ENCODE measurements at places on chromosomes 4 and X.

DNA sequence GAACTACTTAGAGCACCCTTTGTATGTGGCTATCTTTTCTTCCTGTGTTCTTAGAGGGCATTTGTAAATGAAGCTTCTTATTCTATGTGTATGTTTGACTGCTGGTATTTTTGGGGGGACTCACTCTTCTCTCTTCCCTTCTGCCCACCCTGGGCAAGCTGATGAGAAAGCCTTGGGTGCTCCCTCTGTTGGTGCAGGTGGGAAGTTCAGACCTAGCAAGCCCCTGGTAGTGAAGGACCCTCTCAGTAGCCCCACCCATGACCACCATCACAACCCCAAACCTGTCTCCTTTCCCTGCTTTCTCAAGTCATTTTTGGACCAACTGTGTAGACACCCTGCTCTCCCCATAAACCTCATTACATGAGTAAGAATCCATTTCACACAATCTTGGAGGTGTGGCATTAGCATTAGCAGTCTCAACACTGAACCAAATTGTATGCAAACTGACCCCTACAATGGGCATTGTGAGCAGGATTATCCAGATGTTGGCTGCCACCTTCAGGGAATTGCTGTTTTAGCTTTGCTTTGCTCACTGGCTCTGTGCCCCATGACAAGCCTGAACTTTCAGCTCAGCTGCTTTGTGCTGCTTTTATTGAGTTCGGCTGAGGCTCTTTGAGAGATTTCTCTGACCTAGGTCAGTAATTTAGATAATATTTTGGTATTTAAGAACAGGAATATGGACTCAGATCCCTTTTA, 27.9 kb downstream of the TRIM61 start:
- DNase-seq = no peak

- DNase-seq = no peak
These were observed 16.9 kb downstream of the STAP1 start for GRCh38 chr4:67575232-67576058.

DNA sequence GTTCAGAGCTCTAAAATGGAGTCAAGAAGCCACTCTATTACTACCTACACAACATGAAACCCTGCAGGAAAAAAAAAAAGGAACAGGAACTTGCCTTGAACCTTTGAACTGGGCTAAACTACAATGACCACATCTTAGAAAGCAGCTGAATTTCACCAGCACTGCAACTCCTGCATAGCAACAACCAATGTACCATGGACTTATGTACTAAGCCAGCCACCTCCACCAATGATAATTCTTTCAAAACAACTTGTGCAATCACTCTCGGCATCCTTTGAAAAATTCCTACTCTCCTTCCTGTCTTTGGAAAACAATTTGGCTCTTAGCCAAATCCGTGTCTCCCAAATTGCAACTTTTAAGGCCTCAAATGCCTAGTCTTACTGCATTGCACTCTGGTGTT, 26.8 kb upstream of the FMR1 start:
- no peak for DNase-seq

DNA sequence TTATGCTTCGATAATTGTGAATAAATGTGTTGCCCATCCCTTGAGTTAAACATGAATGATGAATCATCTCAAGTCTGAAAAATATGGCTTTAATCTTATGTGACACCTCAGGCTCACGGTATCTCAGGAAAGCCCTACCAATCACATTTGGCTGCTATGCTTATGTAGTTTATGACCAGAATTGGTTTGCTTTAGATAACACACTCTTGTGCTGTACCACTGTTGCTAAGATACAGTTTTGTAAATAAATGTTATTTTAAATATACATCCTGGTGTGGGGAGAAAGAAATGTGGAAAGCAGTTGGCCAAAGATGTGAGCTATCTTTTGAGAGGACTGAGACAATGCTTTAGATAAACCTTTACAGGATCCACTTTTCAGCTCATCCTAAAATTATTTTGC, 63.2 kb downstream of the NPY1R start:
- no peak for DNase-seq

DNA sequence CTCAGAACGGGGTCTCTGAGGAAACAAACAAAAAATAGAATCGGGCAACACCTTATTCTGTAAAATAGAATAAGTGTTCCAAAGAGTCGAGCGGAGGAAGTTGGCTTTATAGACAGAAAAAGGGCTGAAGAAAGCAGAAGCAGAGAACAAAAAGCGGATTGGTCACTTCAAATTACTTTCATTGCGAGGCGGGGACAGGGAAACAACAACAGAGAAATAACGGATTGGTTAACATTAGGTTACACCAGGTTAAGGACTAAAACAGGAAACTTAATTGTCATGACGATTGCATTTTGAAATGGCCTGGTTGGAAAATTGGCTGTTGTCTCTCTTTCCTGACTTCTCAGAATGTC, 433 bp upstream of the COQ2 start:
- DNase-seq = no peak

GRCh38 chr4:42391981-42392380, 5.3 kb upstream of the SHISA3 start:
- no peak for DNase-seq

GRCh38 chrX:123994730-123995129, 33.2 kb downstream of the STAG2 start:
- DNase-seq = no peak

GRCh38 chr4:152926959-152927358, 9.2 kb upstream of the FHDC1 start:
- DNase-seq = no peak

DNA sequence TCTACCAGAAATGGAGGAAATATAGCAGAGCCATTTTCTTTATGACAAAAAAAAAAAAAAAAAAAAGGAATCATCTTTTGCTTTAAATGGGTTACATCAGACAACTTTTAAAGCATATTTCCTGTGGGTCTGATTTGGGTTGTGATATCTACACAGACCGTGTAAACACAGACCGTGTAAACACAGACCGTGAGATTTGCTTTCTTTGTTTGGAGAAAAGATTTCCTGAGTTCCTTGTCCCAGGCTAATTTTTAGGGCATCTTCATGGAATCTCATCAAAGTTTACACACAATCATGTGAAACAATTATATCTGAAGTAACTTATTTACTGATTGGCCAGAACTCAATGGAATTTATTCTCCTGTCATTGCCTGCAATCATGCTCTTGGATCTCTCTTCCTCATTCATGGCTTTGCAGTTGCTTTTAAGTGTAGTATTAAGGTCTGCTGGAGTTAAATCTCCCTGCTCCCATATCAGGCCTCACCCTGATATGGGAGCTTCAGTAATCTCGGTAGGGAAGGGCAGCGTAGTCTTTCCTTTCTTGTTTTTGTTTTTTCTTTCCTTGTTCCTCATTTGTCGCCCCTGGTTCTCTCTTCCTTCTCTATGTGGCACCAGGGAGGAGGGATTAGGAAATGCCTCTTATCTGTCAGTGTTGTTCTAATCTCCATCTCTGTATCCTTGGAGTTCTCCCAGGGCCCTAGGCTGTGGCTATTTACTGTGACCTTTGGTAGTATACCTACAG, 248.6 kb upstream of the JADE1 start:
- no peak for DNase-seq

GRCh38 chr4:146640021-146640464, 1.4 kb downstream of the POU4F2 start:
- no peak for DNase-seq

GRCh38 chr4:96315815-96316214, 475.9 kb downstream of the PDHA2 start:
- DNase-seq = no peak

DNA sequence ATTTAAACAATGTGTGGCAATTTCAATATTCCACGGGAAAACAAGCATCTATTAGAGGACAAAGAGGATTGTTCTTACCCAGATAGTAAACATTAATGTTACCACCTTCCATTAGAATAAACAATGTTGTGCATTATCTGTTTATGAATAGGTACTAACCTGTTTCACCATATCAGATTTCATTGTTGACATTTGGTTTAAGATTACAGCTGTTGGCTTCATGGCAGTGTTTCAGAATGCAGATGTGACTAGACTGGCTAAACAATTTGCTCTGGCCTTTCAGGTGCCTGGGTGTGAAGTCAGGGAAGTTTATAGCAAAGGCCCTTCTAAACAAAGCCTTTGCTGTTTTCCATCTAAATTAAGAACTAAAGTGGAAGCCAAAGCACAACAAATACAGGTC, 464.7 kb upstream of the FAM47C start:
- DNase-seq = no peak

DNA sequence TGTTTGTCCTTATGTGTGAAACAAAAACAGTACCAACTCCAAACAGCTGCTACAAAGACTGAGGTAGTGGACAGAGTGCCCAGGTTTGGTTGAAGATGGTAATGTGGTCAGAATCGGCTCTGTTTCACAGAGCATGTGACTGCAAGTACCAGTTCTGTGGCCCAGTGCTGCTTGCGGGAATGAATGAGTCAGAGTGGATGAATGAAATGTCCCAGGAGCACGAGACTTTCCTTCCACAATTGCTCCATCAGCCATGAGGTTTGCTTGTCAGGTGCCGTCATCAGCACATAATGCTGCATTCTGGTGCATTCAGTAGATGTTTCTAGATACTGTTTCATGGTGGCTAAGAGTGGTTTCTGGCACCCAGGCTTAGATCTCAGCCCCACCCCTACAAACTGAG, 84.2 kb downstream of the GPR143 start:
- no peak for DNase-seq

GRCh38 chr4:89283226-89284009, 24.2 kb downstream of the GPRIN3 start:
- no peak for DNase-seq

GRCh38 chr4:71346710-71347109, 7.9 kb downstream of the SLC4A4 start:
- DNase-seq = no peak

DNA sequence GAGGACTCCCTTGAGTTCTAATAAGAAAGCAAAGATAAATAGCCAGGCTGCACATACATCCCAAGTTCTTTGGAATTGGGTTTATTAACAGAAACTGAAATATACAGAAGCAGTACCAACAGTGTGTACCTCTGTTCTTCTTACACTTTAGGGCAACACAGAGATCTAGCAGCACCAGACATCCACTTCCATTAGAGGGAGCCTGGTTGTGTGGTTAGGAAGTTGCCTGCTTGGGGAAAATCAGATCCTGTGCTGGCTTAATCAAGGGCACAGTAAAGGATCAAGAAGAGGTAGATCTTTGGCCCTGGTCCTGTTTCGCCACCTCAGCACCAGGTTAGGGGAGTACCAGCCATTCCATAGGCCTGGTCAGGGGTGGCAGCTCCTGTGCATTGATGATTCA, 231.1 kb upstream of the ARHGAP24 start:
- no peak for DNase-seq

GRCh38 chr4:128658214-128658631, 151.3 kb upstream of the JADE1 start:
- DNase-seq = no peak

GRCh38 chrX:151181088-151181487, 4.7 kb downstream of the GPR50 start:
- no peak for DNase-seq

DNA sequence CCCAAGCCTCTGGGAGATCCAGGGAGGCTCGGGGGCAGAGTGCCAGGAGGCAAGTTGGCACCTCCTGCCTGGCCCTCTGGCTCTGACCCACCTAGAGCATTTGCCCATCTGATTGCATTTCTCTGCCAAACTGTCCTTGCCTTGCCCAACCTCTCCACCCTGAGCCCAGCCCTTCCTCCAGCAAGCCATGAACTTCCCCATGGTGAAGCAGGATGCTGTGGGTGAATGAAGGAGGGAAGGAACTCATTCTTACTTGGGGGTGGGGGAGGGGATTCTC, 9.3 kb upstream of the CNGA2 start:
- DNase-seq = no peak

GRCh38 chr4:77994194-77994721, 62.9 kb upstream of the FRAS1 start:
- DNase-seq = no peak

DNA sequence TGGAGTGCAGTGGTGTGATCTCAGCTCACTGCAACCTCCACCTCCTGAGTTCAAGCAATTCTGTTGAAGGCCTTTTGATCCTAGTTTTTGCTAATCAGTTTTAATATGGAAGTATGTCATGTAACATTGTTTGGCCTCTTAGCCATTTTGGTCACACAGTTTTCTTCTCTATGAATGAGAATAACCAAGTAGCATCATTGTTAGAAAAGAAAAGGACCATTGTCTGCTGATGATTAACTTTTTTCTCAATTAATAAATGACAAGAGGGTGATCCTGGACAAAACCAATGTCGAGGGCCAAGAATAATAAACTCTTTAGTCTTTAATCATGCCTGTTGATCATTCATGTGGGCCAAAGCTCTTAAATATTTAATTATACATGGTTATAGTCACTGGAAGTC, 289.3 kb upstream of the MAGEB2 start:
- no peak for DNase-seq

GRCh38 chr4:56674984-56675383, 6.1 kb downstream of the HOPX start:
- DNase-seq = no peak

DNA sequence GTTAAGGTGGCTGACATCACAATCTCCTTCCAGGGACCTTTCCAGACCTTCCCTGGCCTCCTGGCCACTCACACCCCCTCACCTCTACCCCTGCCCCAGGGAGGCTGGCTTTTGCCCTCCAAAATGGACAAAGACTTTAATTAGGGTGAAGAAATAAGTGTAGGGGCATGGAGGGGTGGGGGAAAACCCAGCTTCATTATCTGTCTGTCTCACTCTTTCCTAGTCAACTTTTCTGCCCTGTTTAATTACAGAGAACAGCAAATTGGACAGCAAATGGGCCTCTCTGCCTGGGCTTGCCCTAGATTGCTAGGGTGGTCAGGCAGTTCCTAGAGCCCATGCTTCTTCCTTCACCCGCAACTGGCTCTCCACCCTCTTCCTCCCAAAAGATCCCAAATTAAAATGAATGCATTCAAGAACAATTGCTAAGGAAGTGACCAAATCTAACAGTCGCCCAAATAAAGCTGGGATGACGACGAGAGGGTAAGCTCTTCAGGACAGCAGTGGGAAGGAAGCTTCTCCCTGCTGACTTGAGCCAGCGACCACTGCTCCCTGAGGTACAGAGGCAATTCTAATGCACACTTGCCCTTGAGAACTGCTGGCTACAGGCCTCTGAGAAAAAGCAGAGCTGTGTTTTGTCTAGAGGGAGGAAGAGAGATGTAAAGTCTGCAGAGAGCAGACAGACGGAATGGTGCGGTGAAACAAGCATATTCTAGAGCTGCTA, 12.4 kb downstream of the RAI2 start:
- no peak for DNase-seq

DNA sequence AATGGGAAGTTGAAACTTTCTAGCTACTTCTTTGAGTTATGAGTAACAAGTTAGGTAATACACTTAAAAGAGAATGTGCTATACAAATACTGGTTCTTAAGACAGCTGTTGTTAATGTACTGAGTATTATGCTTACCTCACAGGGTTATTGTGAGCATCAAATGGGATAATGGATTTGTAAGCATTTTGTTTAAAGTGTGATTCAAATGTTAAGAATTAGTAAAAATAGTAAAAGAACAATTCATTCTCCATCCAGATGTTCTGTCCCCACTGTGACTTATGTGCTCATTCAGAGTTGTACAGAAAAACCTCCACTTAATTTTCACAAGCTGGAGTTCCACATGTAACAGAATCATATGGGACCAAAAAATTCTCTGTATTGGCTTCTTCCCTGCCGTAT, 63.6 kb downstream of the AR start:
- no peak for DNase-seq

GRCh38 chrX:16654093-16654492, 4.1 kb downstream of the S100G start:
- no peak for DNase-seq
